AG10803 (cell line): ENCODE measurements at places on chromosomes 5 and 9.

DNA sequence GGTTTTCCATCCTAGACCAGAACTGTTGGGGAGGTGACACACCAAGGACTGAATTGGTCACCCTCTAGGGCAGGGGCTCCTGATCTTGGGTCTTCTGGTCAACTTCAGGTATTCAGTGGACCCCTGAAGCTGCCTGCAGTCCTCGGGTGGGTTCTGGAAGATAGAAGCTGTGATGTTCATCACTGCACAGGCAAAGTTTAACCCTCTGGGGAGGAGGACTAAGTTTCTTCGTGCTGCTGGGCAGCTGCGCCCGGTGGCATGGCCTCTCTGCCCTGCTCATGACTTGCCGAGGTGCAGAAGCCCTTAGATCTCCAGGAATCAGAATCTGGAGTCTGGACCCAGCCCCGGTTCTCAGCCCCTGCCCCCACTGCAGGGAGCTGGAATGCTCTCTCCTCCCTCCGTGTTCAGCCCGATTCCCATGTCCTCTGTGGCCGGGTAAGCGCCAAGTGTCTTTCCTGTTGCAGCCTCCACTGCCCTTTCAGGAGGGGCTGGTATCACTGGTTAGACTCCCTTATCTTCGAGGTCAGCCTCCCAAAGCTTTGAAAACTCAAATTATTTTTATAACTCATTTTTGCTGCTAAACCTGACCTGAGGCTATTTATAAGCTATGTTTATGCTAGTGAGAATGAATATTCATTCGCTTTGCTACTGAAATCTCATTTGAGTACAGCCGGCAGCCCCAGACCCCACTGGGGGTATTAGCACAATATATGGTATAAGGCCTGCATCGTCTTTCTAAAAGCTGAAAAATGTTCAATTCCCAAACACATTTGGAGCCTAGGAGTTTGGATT, 1.7 kb downstream of the LAMC3 start:
- no peak for DNase-seq

DNA sequence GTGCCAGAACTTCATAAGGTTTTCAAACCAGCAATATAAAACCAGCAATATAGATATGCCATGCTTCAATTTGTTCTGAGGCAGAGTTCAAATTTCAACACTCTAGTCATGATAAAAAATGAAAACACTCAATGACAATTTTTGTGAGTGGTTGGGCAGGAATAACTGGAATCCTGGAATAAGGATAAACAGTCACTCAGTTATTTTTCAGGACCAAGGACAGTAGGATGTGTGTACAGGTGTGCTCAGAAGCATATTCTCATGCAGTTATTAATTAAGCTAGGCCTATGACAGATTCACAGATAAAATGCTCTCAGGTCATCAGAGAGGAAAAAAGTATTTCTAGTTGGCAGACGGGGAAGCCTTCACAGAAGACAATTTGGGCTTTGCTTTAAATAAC, 117.3 kb upstream of the PPP2R2B start:
- DNase-seq, result no peak

- DNase-seq, result peak; percentile 12
Observed at GRCh38 chr9:79352322-79352721, 219.4 kb upstream of the TLE4 start.

- no peak for DNase-seq
Observed at GRCh38 chr5:60842871-60843385, 1.1 kb downstream of the ELOVL7 start.

DNA sequence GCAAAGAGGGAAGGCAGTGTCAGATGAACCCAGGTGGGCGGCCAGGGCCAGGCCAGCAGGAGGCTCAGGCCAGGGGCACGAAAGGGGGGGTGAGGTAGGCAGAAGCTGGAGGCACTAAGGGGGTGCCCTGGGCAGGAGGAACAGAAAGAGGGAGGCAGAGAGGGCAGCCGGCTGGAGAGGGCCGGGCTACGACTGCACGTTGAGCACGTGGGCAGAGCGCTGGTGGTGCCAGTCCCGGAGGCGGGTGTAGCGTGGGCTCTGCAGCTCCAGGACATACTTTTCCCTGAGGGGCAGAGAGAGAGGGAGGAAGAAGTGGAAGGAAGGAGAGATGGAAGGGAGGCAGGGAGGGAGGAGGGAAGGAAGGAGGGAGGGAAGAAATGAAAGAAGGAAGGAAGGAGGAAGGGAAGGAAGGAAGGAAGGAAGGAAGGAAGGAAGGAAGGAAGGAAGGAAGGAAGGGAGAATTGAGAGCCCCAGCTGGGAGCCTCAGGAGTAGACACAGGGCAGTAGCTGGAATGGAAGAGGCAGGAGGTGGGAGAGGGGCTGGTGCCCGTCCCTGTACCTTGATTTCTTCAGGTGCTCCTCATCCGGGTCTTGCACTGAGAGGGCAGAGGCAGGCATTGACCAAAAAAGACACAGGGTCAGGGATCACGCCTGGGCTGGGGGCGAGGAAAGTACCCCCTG, 7.0 kb downstream of the PDLIM7 start:
- no peak for DNase-seq

DNA sequence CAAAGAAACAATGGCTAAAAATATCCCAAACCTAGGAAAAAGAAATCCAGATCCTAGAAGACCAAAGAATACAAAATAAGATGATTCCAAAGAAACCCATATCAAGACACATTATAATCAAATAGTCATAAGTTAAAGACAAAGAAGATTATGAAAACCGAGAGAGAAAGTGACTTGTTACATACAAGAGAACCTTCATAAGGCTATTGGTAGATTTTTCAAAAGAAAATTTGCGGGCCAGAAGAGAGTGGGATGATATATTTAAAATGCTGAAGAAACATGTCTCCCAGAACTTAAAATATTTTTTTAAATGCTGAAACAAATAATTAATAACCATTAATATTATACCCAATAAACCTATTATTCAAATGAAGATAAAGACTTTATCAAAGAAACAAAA, 687.3 kb downstream of the TLE4 start:
- DNase-seq, result no peak
